ENCODE measurements at places on chromosomes 6 and 20.
A peak's percentile ranks its signal among the peaks of the same experiment; 100 is the strongest.

DNA sequence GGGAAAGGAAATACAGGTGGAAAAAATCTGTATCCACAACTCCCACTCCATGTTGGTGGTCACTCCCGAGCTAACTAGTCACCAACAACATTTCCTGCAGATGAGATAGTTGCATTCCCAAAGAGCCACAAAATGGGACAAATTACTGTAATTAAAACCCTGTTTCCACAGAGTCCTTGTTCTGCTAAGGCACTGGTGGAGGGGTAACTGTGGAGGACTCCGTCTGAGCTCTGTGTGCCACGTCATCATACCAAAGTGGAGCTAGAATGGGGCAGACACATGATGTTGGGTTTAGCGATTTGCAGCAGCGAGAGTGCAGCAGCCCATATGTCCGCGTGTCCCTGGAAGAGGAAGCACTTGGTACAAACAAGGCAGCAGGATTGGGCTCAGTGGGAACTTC, 172.5 kb upstream of the KCNK16 start:
- H3K36me3 ChIP-seq = no peaks in the 10 kb centered on the region
- H3K4me3 ChIP-seq = no peak overlapping the region
- H3K27ac ChIP-seq = no peak overlapping the region
- DNase-seq = no peak

GRCh38 chr6:17418281-17419188, 25.1 kb downstream of the CAP2 start:
- H3K4me3 ChIP-seq = no peak overlapping the region
- DNase-seq = no peak
- no peaks in the 10 kb centered on the region for H3K4me1 ChIP-seq
- no peak overlapping the region for H3K27ac ChIP-seq
- no peaks in the 10 kb centered on the region for H3K27me3 ChIP-seq
- no peaks in the 10 kb centered on the region for H3K36me3 ChIP-seq

- peak overlapping the region; percentile 85 for H3K4me3 ChIP-seq
- peaks cover 47% of the 10 kb centered on the region for H3K4me1 ChIP-seq
- H3K36me3 ChIP-seq = no peaks in the 10 kb centered on the region
- H3K27ac ChIP-seq = peak overlapping the region; percentile 91
- DNase-seq = peak; percentile 60
- H3K27me3 ChIP-seq = no peaks in the 10 kb centered on the region
These were observed 1.1 kb downstream of the LRRC1 start for GRCh38 chr6:53795702-53796450.

DNA sequence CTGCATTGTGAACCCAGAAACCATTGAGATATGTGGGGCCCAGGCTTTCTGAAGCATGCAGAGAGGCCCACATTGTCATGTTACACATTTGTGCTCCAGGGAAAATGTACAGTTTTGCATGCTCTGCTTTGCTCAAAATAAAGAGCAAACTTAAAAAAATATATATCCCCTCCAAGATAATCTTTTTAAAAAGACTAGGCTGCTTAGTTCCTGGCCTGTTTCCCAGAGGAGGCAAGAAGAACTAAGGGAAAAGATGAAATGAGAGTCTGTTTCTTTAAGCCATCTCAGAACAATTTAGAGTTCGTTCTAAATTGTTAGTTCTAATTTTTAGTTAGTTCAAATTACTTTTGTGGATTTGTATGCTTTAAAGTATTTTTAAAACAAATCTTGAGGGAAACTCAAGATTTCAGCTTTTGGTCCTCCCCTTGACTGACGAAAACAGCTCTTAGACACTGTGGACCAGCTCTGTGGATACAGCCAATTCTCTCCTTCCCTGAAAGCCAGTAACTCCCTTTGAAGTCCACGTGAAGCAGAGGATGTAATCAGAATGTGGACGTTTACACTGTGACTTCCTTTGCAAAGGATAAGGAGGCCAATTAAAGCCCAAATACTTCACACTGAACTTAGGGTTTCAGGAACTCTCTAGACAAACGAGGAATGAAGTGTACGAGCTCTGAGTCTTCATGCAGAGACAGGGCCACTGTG, 84.7 kb downstream of the CD164 start:
- peak overlapping the region; percentile 11 for H3K27ac ChIP-seq
- no peak overlapping the region for H3K4me3 ChIP-seq
- no peaks in the 10 kb centered on the region for H3K36me3 ChIP-seq
- peaks cover 15% of the 10 kb centered on the region for H3K4me1 ChIP-seq
- H3K27me3 ChIP-seq = no peaks in the 10 kb centered on the region

- H3K4me3 ChIP-seq = no peak overlapping the region
- H3K27me3 ChIP-seq = no peaks in the 10 kb centered on the region
- H3K36me3 ChIP-seq = peaks cover 22% of the 10 kb centered on the region
- H3K4me1 ChIP-seq = no peaks in the 10 kb centered on the region
These were observed 264.5 kb downstream of the KIF16B start for GRCh38 chr20:16308754-16309153.

- H3K4me3 ChIP-seq = no peak overlapping the region
- H3K4me1 ChIP-seq = peaks cover 6% of the 10 kb centered on the region
- no peak for DNase-seq
- no peaks in the 10 kb centered on the region for H3K27me3 ChIP-seq
- H3K27ac ChIP-seq = no peak overlapping the region
These were observed 13.6 kb upstream of the GOPC start for GRCh38 chr6:117615750-117616390.

DNA sequence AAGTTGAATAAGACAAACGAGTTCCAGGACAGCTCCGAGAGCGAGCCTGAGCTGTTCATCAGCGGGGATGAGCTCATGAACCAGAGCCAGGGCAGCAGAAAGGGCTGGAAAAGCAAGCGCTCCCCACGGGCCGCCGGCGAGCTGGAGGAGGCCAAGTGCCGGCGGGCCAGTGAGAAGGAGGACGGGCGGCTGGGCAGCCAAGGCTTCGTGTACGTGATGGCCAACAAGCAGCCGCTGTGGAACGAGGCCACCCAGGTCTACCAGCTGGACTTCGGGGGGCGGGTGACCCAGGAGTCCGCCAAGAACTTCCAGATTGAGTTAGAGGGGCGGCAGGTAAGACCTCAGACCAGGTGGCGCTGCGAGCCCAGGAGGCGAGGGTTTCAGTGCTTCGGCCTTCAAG, 56.0 kb upstream of the TMEM181 start:
- H3K36me3 ChIP-seq = peaks cover 5% of the 10 kb centered on the region
- H3K27me3 ChIP-seq = no peaks in the 10 kb centered on the region
- no peak overlapping the region for H3K4me3 ChIP-seq
- no peaks in the 10 kb centered on the region for H3K4me1 ChIP-seq
- no peak for DNase-seq

GRCh38 chr6:151702851-151703658, 104.4 kb upstream of the ESR1 start:
- H3K27me3 ChIP-seq = no peaks in the 10 kb centered on the region
- H3K36me3 ChIP-seq = no peaks in the 10 kb centered on the region
- no peak overlapping the region for H3K4me3 ChIP-seq
- H3K4me1 ChIP-seq = peaks cover 21% of the 10 kb centered on the region
- H3K27ac ChIP-seq = no peak overlapping the region

- DNase-seq = no peak
These were observed 9.9 kb downstream of the PROCR start for GRCh38 chr20:35181731-35182130.

DNA sequence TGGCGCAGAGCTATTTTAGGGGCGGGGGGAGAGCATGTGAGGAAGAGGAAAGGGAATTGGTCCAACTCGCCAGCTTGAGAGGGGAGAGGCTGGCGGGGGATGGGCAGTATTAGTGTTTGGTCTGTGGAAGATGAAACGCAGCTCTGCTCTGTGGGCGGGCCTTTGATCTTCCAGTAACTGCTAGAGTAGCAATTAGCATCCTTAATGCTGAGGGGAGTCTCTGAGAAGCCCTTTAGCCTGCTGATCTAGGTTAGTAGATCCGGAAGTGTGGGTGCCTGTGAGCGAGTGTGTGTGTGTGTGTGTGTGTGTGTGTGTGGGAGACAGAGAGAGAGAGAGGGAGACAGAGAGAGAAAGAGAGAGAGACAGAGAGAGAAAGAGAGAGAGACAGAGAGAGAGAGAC, 117.2 kb upstream of the BACH2 start:
- H3K4me3 ChIP-seq = peak overlapping the region; percentile 11
- no peak overlapping the region for H3K27ac ChIP-seq
- DNase-seq = peak; percentile 77
- peaks cover 5% of the 10 kb centered on the region for H3K4me1 ChIP-seq

GRCh38 chr20:16491294-16491905, 81.8 kb downstream of the KIF16B start:
- no peaks in the 10 kb centered on the region for H3K27me3 ChIP-seq
- no peak for DNase-seq
- peaks cover 64% of the 10 kb centered on the region for H3K36me3 ChIP-seq
- no peak overlapping the region for H3K4me3 ChIP-seq

DNA sequence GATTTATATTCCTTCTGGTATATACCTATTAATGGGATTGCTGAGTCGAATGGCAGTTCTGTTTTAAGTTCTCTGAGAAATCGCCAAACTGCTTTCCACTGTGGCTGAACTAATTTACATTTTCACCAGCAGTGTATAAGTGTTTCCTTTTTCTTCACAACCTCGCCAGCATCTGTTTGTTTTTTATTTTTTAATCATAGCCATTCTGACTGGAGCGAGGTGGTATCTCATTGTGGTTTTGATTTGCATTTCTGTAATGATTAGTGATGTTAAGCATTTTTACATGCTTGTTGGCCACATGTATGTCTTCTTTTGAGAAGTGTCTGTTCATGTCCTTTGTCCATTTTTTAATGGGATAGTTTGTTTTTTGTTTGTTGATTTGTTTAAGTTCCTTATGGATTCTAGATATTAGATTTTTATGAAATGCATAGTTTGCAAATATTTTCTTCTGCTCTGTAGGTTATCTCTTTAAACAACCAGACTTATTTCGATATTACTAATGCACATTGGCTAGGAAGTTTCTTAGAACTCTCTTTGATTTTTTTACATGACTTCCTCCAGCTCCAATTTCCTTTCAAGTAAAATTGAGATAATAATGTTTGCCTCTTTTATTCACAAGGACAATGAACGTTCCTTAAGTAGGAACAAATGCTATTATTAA, 12.2 kb upstream of the VNN1 start:
- no peaks in the 10 kb centered on the region for H3K36me3 ChIP-seq
- DNase-seq = no peak
- H3K4me1 ChIP-seq = no peaks in the 10 kb centered on the region
- H3K27ac ChIP-seq = no peak overlapping the region

GRCh38 chr6:116531675-116532570, 13.6 kb downstream of the TRAPPC3L start:
- H3K4me3 ChIP-seq = no peak overlapping the region
- no peaks in the 10 kb centered on the region for H3K4me1 ChIP-seq
- H3K27me3 ChIP-seq = no peaks in the 10 kb centered on the region
- no peak overlapping the region for H3K27ac ChIP-seq
- H3K36me3 ChIP-seq = no peaks in the 10 kb centered on the region

DNA sequence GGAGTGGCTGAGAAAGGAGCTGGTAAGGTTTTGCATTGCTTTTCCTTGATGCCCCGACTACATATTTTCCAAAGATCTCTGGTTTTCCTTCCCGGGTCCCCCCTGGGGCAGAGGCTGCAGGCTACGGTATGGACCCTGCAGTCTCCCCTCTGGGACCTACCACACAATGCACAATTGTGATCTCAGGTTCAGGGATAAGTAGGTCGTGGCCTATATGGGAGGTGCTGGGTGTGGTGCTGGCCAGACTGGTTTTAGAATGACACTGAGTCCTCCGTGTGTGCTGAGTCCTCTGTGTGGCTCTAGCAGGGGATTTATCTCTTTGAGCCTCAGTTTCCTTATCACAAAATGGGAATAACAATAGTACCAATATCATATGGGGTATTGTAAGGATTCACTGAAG, 376 bp downstream of the C20orf202 start:
- H3K4me3 ChIP-seq = no peak overlapping the region
- no peak overlapping the region for H3K27ac ChIP-seq
- no peaks in the 10 kb centered on the region for H3K36me3 ChIP-seq
- no peaks in the 10 kb centered on the region for H3K4me1 ChIP-seq

GRCh38 chr6:77371748-77372147, 91.5 kb downstream of the HTR1B start:
- H3K36me3 ChIP-seq = no peaks in the 10 kb centered on the region
- H3K4me1 ChIP-seq = no peaks in the 10 kb centered on the region
- no peaks in the 10 kb centered on the region for H3K27me3 ChIP-seq
- H3K27ac ChIP-seq = no peak overlapping the region
- no peak overlapping the region for H3K4me3 ChIP-seq

DNA sequence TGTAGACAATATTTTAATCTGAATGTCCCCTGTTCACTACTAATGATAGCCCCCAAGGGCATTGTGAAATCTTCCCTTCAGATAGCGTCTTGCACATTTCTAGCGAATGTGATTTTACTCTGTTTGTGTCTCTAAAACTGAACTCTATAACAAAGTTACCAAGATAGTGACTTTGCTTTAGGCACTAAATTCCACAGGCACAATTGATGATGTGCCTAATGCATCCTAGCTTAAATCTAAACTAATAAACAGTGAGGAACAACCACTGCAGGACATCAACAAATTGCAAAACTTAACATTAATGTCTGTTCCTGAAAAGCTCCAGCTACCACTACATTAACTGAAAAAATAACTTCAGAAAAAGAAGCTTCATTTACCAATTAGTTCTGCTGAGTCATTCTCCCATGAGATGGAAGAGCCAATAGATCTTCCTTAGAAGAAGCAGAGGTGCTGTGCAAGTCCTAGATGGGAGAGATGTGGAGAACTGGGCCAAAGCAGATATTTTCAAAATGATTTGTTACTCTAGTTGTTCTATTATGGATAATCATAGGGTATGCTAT, 1065.0 kb downstream of the EPHA7 start:
- H3K27me3 ChIP-seq = no peaks in the 10 kb centered on the region
- no peak overlapping the region for H3K4me3 ChIP-seq
- no peaks in the 10 kb centered on the region for H3K4me1 ChIP-seq

- DNase-seq = peak; percentile 15
- no peaks in the 10 kb centered on the region for H3K4me1 ChIP-seq
- H3K27me3 ChIP-seq = no peaks in the 10 kb centered on the region
- no peaks in the 10 kb centered on the region for H3K36me3 ChIP-seq
- no peak overlapping the region for H3K4me3 ChIP-seq
- no peak overlapping the region for H3K27ac ChIP-seq
These were observed 28.5 kb upstream of the SNRPB2 start for GRCh38 chr20:16701296-16701695.

GRCh38 chr6:147954938-147955337, 387.7 kb upstream of the SASH1 start:
- DNase-seq = no peak
- H3K4me3 ChIP-seq = no peak overlapping the region
- no peaks in the 10 kb centered on the region for H3K4me1 ChIP-seq
- no peaks in the 10 kb centered on the region for H3K27me3 ChIP-seq

GRCh38 chr20:48563191-48563870, 264.5 kb downstream of the PREX1 start:
- no peaks in the 10 kb centered on the region for H3K36me3 ChIP-seq
- no peak overlapping the region for H3K27ac ChIP-seq
- no peaks in the 10 kb centered on the region for H3K4me1 ChIP-seq
- no peak overlapping the region for H3K4me3 ChIP-seq

DNA sequence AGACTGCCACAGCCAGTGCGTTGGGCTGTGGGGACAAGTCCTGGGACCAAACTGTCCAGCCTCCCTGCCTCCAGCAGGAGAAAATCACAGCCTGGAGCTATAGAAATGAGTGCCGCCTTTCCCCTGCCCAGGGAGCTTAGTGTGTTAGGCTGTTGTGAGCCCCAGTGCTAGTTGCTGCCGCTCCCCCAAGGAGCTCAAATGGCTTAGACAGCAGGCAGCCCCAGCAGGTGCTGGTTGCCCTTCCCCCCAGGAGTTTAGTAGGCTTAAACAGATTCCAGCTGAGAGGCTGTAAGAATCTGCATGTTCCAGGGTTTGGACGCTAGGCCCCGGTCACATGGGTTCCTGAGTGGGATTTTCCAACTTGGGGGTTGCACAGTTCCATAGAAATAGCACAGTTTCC, 27.2 kb upstream of the HMGN3 start:
- H3K27ac ChIP-seq = no peak overlapping the region
- H3K4me3 ChIP-seq = no peak overlapping the region
- no peaks in the 10 kb centered on the region for H3K4me1 ChIP-seq
- DNase-seq = no peak
- H3K36me3 ChIP-seq = no peaks in the 10 kb centered on the region
- H3K27me3 ChIP-seq = no peaks in the 10 kb centered on the region
